ENCODE measurements at places on chromosomes 7 and 10. TPM values are rescaled to one million over a fixed set of nuclear protein-coding genes. Genes with fewer than 3 reads are reported as not detected.

DNA sequence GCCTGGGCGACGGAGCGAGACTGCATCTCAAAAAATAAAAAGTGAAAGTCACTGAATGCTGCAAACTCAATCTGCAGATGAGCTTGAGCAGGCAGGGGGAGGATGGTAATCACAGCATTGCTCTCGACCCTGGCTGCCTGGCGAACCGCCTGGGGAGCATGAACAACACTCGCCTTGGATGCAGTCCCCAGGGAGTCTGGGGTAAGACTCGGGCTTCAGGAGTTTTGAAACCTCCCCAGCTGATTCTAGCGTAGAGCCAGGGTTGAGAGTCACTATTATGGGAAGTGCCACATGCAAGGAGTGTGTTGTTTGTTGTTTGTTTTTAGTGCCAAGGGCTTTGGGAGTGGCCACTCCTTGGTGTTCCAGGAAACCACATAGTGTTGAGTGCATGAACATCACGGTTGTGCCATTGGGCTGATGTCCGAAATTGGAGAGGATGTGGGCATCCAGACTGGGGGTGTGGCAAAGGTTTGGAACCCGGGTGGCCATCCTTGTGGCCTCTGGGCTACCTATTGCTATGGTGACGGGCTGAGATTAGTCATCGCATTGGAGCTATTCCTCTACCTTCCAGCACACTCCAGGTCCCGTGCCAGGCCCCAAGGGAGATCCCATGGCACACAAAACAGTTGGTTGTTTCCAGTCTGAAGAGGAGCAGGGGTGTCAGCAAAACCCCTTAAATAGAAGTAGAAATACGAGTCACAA is 92.6 kb downstream of the RGS10 start:
- no peak for DNase-seq

- no peak for DNase-seq
Observed at GRCh38 chr7:82816272-82816671, 346.4 kb downstream of the PCLO start.

GRCh38 chr10:103791858-103792257 is 63.5 kb downstream of the SH3PXD2A start:
- DNase-seq: no peak

- DNase-seq: no peak
Observed at GRCh38 chr7:152177681-152178404, 152.4 kb downstream of the GALNT11 start.

- DNase-seq: no peak
Observed at GRCh38 chr10:125159486-125159931, 854 bp downstream of the CTBP2 start.

AVPI1 gene
- 2.3 TPM for total RNA-seq

HOXA9 gene
- not detected for total RNA-seq

CRCP gene
- total RNA-seq: 35.4 TPM

ITGB8 gene
- total RNA-seq: 0.11 TPM

C10orf62 gene
- total RNA-seq: not detected
